NCI-H146 (cell line): ENCODE measurements at places on chromosomes 11 and 22.

GRCh38 chr22:21022955-21023614 is 8.1 kb downstream of the P2RX6 start:
- DNase-seq, result no peak

GRCh38 chr22:44328762-44329161 is 16.0 kb upstream of the SHISAL1 start:
- DNase-seq, result no peak

- DNase-seq, result no peak
Observed at GRCh38 chr11:62646825-62647608, 604 bp upstream of the GANAB start.

DNA sequence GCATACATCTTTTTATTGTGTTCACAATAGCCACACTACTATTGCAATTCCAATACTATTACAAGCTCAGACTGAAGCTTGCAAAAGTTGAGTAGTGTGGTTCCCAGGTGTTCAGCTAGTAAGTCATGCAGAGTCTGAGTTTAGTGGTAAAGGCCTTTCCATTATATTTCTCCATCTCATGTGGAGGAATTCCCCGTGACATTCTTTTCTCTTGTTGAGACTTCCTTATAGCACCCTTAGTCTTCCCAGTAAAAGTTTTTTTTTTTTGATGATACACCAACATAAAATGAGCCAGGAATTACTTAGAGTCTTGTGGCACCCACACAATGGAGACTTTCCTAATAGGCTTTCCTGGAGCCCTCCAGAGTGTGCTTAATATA is 110.8 kb downstream of the UVRAG start:
- no peak for DNase-seq

DNA sequence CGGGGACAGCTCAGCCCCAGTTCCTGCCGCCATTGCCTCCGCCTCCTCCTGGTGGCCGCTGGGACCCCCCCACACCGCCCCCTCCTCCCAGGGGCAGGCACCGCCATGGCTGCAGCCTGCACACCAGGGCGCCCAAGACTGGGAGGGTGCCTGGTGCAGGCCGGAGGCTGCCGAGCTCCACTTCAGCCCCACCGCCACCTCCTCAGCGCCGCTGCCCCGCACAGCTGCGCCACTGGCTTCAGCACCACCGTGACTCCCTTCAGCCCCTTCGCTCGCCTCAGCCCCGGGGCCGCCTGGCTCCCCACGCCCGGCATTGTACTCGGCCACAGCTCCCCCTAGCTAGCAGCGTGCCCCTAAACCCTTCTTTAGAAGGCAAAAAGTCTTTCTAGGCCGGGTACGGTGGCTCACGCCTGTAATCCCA is 131.1 kb downstream of the CRYBB2 start:
- DNase-seq, result no peak

- DNase-seq, result no peak
Observed at GRCh38 chr11:128968916-128969315, 26.2 kb upstream of the TP53AIP1 start.

GRCh38 chr11:67612751-67613150 is 6.0 kb downstream of the NDUFV1 start:
- DNase-seq, result no peak

- no peak for DNase-seq
Observed at GRCh38 chr11:123742724-123743120, 1.3 kb upstream of the ZNF202 start.

DNA sequence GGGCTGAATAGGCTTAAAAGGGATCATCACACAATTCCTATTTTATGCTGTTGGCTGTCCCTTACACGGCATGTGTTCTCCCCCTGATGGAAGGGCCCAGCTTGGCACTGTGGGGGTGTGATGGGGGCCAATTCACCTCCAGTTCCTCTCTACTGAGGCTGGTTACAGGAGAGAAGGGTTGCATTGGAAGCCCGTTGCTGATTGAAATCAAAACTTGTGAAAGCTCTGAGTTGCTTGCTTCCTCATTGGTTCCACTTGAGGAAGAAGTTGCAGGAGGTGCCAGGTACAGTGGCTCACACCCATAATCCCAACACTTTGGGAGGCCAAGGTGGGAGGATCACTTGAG is 13.3 kb upstream of the PRG2 start:
- DNase-seq, result no peak

DNA sequence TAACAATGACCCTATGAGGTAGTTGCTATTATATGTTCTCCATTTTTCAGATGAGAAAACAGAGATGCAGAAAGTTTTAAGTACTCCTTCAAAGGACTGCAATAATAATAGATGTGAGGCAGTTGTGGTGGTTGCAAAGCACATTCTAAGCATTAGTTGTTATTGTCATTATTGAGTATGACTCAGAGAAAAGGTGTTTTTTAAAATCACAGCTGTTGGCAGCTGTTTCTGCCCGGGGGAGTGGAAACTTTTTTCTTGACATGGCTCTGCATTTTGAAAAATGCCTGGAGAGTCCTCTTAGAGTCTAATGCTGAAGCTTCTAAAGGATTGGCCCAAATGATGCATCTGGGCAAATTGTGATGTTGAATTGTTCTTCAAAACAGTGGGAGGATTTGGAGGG is 244.5 kb upstream of the MPPED2 start:
- DNase-seq, result no peak
